ENCODE measurements at places on chromosomes 11 and 22. TPM values are rescaled to one million over a fixed set of nuclear protein-coding genes. Genes with fewer than 3 reads are reported as not detected.

TUBA8 gene
- 0.43 TPM for total RNA-seq

FXYD2 gene
- total RNA-seq: not detected

SCGB1D2 gene
- not detected for total RNA-seq

HBG2 gene
- not detected for total RNA-seq

CALCA gene
- total RNA-seq: not detected

LARGE2 gene
- 0.09 TPM for total RNA-seq

SHISAL1 gene
- total RNA-seq: 17.5 TPM

MTMR2 gene
- total RNA-seq: 23.5 TPM

OR2D2 gene
- total RNA-seq: 0.18 TPM

TUB gene
- total RNA-seq: 15.2 TPM

MIAT gene
- 0.92 TPM for total RNA-seq

NUP160 gene
- total RNA-seq: 22.2 TPM

ACR gene
- not detected for total RNA-seq

All from smooth muscle cell of bladder (primary cell).